IMR-90 (cell line): ENCODE measurements at places on chromosomes 12 and 14. TPM values are rescaled to one million over a fixed set of nuclear protein-coding genes. Genes with fewer than 3 reads are reported as not detected.

KLRC2 gene
- polyA plus RNA-seq, result not detected in 2 replicates

GLI1 gene
- 3.6 and 3.8 TPM in 2 replicates for polyA plus RNA-seq

STON2 gene
- not detected in 2 replicates for polyA plus RNA-seq

ASPG gene
- polyA plus RNA-seq, result not detected in 2 replicates

MGP gene
- polyA plus RNA-seq, result 1.9 and 2.7 TPM in 2 replicates

CBLN3 gene
- polyA plus RNA-seq, result 3.9 and 4.5 TPM in 2 replicates

KRT82 gene
- not detected in 2 replicates for polyA plus RNA-seq

CACNA1C gene
- 2.6 and 2.7 TPM in 2 replicates for polyA plus RNA-seq

MFAP5 gene
- polyA plus RNA-seq, result 1.5 and 1.9 TPM in 2 replicates

MMP19 gene
- 34.3 and 34.7 TPM in 2 replicates for polyA plus RNA-seq

AQP2 gene
- not detected in 2 replicates for polyA plus RNA-seq

CCDC175 gene
- not detected in 2 replicates for polyA plus RNA-seq

KIF5A gene
- 0.09 and 0.15 TPM in 2 replicates for polyA plus RNA-seq

NKX2-8 gene
- polyA plus RNA-seq, result not detected in 2 replicates

MANSC4 gene
- polyA plus RNA-seq, result not detected in 2 replicates

RDH16 gene
- not detected in 2 replicates for polyA plus RNA-seq

STRN3 gene
- polyA plus RNA-seq, result 8.3 and 10.8 TPM in 2 replicates

FLRT2 gene
- polyA plus RNA-seq, result 8.8 and 10.2 TPM in 2 replicates

KRT73 gene
- polyA plus RNA-seq, result not detected in 2 replicates
